ENCODE measurements at places on chromosomes 7 and 10.

GRCh38 chr10:2392145-2392812 is 655.0 kb upstream of the ADARB2 start:
- DNase-seq, result no peak

- DNase-seq, result peak; percentile 54
These were observed 102.7 kb downstream of the FAM53B start for GRCh38 chr10:124641282-124642087.

- DNase-seq, result no peak
These were observed 17.3 kb downstream of the ELMO1 start for GRCh38 chr7:37431413-37431812.

GRCh38 chr10:24929056-24929544 is 23.3 kb downstream of the PRTFDC1 start:
- peak; percentile 97 for DNase-seq

GRCh38 chr7:31729195-31729804 is 42.3 kb downstream of the PPP1R17 start:
- no peak for DNase-seq

GRCh38 chr10:130454543-130455000 is 318.4 kb downstream of the GLRX3 start:
- DNase-seq, result no peak

- DNase-seq, result no peak
These were observed 1206.0 kb upstream of the LRRTM3 start for GRCh38 chr10:65719790-65720189.

All from fibroblast of skin of back (primary cell).